ENCODE measurements at places on chromosomes 3 and 15.

DNA sequence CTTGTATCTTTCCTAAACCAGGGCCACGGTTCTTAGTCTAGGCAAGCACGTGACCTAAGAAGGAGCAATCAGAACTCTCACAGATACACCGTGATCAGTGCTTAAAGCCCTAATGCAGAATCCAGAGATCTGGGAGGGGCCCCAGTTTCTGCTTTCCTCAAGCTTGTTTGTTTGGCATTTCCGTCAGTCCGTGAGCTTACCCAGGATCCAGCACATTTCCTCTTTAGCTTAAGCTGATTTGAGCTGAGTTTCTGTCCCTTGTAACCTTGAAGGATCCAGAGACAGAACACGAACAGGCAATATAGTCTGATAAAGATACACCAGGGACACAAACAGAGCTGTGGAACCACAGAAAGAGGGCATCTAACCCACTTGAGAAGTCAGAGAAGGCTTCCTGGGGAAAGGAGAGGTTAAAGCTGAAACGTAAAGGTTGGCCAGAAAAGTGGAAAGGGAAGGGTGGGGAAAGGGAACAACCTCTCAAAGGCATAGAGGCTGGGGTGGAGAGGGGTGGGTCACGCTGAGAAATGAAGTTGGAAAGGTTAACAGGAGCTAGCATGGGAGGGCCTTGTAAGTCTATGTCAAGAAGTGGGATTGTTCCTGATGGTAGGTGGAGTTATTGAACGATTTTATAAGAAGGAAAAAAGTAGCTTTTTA, 42.1 kb upstream of the RARB start:
- no peak for DNase-seq

DNA sequence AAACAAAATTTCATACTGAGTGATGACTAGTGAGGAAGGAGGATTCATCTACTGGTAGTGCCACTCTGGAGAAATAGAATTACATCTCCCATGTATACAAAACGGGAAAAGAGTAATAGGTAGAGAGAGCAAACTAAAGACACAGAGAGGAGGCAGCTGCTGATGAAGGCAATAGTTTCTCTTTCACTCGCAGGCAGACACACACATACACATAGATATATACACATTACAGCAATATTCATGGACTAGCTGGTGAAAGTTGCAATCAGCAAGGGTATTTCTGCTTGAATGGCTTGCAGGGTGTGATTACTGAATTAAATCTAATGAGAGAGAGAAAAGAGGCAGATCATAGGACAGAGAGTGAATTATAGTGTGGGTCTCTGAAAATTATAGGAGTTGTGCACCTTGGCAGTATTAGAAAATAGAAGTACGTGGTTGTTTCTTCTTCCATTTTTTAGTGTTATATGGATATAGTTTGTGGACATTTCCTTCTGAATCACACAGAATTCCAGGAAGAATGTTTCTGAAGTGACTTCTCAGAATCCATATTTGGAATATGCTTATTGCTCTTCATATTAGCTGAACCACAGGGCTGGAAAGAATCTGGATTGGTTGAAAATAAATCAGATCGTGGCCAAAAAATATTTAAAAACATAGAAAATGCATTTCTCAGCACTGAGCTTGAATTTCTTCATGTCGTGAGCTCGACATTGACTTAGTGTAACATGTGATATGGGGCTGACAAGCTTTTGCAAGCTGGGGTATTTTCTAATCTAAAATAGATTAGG, 991.2 kb downstream of the TUSC7 start:
- DNase-seq: no peak

DNA sequence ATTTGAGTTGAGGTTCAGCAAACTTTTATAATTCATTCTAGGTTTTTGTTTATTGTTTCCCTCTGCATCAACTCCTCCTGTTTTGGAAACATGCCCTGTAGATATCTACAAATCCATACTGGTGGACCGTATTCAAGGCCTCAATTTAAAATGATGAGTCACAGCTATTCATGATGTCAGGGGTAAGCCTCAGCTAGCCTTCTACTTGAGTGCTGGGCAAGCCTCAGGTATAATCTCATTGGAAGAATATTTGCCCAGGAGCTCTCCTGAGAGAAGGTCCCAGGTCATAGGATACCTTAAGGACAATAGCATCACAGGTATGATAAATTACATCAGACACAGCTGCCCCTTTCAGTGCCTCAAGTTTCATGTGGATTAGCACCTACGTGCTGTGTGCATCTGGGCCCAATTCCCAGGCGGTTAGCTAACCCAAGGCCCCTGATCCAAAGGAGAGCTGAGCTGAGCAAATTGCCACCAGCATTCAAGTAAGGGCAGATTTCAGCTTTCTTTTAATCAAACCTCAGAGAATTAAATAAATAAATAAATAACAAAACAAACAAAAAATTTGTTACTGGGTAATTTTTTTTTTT, 87.5 kb downstream of the KCNMB2 start:
- DNase-seq: peak; percentile 78

DNA sequence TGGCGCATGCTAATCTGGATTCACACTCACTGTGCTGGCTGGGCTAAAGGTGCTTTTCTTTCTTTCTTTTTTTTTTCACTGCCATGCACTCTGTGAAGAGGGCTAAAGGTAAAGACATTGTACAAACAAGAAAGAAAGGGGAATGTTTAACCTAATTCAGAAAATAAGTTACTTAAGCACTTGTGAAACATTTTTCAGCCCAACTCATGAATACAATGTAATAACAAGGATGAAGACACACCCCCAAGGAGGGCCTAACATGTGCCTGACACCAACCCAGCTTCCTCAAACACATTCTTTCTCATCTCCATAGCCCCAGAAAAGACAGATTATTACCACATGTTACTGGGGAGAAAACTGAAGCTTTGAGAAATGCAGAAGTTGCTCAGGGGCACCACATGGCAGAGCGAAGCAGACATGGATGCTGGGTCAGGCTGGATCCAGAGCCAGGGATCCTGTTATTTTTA, 5.7 kb downstream of the STIMATE start:
- DNase-seq: no peak

GRCh38 chr15:52518487-52519371, 10.0 kb downstream of the MYO5A start:
- DNase-seq: no peak

DNA sequence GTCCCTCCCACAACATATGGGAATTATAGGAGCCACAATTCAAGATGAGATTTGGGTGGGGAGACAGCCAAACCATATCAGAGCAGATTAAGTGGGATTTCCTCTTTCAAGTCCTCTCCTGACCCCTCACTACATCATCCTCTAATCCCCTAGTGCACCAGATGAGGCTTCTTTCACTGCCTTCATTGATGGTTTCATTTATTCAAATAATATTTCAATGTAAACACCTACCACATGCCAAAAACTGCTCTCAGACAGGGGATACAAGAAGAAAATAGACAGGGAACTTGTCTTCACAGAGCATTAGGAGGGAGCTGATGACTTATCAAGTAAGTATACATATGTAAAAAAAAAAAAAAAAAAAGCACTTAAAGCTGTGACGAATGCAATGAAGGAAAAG, 180.2 kb downstream of the NTRK3 start:
- no peak for DNase-seq

- DNase-seq: peak; percentile 63
Measured at GRCh38 chr3:9067352-9067975, 104.2 kb upstream of the RAD18 start.

DNA sequence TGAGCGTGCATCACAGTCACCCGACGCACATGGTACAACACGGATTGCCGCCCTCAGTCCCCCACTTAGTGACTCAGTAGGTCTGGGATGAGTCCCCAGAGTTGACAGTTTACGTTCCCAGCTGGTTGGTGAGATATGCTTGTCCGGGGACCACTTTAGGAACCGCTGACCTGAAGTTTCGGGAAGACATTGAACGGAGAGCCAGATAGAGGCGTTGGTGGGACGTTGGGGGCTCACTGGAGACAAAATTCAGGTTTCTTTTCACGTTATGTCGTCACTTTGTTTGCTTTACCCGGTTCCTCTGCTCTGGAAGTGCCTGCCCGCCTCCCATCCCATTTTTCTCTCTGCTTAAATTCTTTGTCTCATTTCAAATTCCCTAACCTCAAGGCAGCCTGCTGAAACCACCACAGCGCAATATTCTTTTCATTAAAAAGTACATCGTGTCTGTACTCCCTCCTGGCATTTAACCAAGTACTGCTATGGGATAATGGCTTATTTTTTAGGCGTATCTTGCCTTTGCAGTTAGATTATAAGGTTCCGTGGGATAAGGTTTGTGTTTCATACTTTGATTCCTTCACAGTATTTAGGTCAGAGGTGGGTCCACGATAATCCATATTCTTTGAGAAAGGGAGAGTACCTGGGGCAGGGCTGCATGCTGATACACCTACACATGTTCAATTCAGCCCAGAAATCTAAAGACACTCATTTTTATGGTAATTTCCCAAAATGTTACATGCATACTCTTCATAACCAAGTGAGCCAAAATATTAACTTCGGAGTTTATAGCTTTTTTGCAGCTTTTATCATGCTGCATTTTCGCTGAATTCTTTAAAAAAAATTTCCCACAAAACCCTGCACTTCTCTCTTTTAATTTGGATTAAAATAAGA, 921 bp downstream of the LMLN start:
- DNase-seq: no peak

- no peak for DNase-seq
Measured at GRCh38 chr15:98874773-98875172, 132.8 kb downstream of the PGPEP1L start.

GRCh38 chr3:15795651-15796308, 2.0 kb downstream of the ANKRD28 start:
- no peak for DNase-seq
